Skeletal muscle tissue (tissue), 5 donors: ENCODE measurements at places on chromosomes 7 and 10. TPM values are rescaled to one million over a fixed set of nuclear protein-coding genes. Genes with fewer than 3 reads are reported as not detected.

OGDHL gene
- total RNA-seq, result 0.52 TPM

ADIRF gene
- 11.5 TPM for total RNA-seq

COBL gene
- total RNA-seq, result 53.2 TPM

ACSM6 gene
- not detected for total RNA-seq

SEC31B gene
- 2.6 TPM for total RNA-seq

RFC2 gene
- total RNA-seq, result 21.4 TPM

FRMD4A gene
- total RNA-seq, result 19.3 TPM

ATP6V0A4 gene
- not detected for total RNA-seq

OPN1SW gene
- not detected for total RNA-seq

CHAT gene
- not detected for total RNA-seq

GCK gene
- total RNA-seq, result 2.1 TPM

OR13A1 gene
- total RNA-seq, result not detected

CALML3 gene
- not detected for total RNA-seq

FAM20C gene
- total RNA-seq, result 14.6 TPM

ANKRD2 gene
- 8.9 TPM for total RNA-seq

PAX4 gene
- not detected for total RNA-seq

C10orf105 gene
- total RNA-seq, result not detected

FLNC gene
- 611 TPM for total RNA-seq

GPR158 gene
- total RNA-seq, result 0.52 TPM

SORBS1 gene
- total RNA-seq, result 66.8 TPM

CHN2 gene
- 11.0 TPM for total RNA-seq

GHRHR gene
- not detected for total RNA-seq

CLRN3 gene
- total RNA-seq, result 0.52 TPM

RBM28 gene
- 7.3 TPM for total RNA-seq

ZP3 gene
- not detected for total RNA-seq

ATG9B gene
- not detected for total RNA-seq

ZNF722 gene
- not detected for total RNA-seq

HOXA9 gene
- 7.8 TPM for total RNA-seq

DLX6 gene
- not detected for total RNA-seq

ABCC2 gene
- total RNA-seq, result 1.6 TPM

C7orf33 gene
- not detected for total RNA-seq

UCMA gene
- total RNA-seq, result 1.6 TPM

MEIG1 gene
- total RNA-seq, result not detected

C7orf57 gene
- not detected for total RNA-seq

CUX1 gene
- 18.3 TPM for total RNA-seq

BRAF gene
- 38.6 TPM for total RNA-seq

SPAM1 gene
- not detected for total RNA-seq

DOCK1 gene
- total RNA-seq, result 52.7 TPM

GSTO1 gene
- total RNA-seq, result 53.2 TPM

PCDH15 gene
- 0.52 TPM for total RNA-seq

CPA2 gene
- 0.52 TPM for total RNA-seq

BEND7 gene
- 6.8 TPM for total RNA-seq

ACBD7 gene
- 1.6 TPM for total RNA-seq

TFR2 gene
- total RNA-seq, result 1.0 TPM

ZNF786 gene
- total RNA-seq, result 6.3 TPM

LIPN gene
- total RNA-seq, result not detected

ANTXRL gene
- not detected for total RNA-seq
